ENCODE measurements at places on chromosomes 4 and X.

DNA sequence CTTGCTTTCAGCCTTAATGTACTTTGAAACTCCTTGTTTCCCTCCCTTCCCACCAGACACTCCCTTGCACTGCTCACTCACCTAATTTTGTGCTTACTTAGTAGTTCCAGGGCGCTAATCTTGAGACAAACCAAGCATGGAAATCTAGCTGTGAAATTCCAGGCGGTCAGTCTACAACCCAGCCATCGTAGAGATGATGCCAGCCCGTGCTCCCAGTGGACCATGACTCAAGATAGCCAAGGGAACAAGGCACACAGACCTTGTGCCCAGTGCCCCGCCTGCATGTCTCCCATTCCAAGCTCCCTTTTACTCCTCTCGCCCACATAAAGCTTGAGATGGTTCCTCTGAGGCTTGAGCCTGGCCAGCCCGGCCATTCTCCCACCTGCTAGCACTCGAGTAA, 11.1 kb downstream of the TREX2 start:
- no peak for DNase-seq

DNA sequence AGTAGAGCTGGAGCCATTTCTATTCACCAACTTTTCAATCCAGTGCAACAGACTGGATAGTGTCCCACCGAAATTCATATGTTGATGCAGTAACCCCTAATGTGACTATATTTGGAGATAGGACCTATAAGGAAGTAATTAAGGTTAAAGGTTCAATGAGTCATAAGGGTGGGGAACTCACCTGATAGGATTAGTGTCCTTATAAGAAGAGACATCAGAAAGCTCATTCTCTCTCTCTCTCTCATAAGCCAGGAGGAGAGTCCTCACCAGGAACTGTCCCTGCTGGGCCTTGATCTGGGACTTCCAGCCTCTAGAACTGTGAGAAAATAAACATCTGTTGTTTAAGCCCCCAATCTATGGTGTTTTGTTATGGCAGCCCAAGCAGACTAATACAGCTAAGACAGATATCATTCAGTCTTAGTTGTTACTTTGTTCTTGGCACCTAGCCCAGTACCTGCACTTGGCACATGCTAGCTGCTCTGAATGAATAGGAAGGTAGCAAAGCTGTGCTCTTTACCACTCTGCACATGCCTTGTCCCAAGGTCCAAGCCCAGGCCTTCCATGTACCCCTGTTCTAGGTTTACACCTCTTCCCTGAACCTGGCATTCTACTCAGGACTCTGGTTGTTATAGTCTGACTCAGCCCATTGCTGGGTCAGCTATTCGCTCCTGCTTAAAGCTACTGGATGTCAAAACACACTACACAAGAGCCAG, 19.2 kb upstream of the BRS3 start:
- no peak for DNase-seq

GRCh38 chrX:29113221-29113620, 526.0 kb downstream of the IL1RAPL1 start:
- no peak for DNase-seq

DNA sequence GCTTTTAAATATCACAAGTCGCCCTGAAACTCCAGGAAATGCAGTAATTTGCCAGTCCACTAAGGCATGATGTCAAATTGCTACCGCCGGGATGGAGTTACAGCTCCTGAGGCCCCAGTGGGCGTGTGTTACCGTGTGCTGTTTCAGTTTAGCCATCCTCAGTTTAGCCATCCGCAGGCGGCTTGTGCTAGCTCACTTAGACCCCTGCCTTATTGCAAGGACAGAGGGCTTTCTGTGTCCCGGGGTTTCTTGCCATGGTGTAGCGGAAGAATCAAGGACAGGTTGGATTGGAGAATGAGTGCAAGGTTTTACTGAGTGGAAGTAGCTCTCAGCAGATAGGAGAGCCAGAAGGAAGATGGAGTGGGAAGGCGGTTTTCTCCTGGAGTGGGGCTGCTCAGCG, 33.8 kb upstream of the LRBA start:
- no peak for DNase-seq

DNA sequence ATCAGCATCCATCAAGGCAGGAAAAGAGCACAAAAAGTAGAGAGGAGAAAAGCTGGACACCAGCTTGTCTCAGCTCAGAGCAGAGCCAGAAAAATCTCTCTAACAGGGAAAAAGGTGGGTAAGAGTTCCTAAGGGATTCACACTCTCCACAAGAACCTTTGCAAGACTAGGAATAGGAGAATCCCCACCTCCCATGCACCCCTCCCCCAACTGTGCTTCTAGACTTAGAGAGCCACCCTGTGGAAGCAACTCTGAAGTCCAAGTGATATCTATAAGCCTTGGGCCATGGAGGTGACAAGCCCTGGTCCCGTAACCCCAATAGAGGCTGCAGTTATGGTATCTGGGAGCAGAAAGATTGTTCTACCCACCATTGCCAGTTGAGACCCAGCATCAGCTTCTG, 267.6 kb upstream of the MTMR8 start:
- no peak for DNase-seq

- no peak for DNase-seq
Observed at GRCh38 chr4:142314686-142315085, 531.4 kb downstream of the INPP4B start.

DNA sequence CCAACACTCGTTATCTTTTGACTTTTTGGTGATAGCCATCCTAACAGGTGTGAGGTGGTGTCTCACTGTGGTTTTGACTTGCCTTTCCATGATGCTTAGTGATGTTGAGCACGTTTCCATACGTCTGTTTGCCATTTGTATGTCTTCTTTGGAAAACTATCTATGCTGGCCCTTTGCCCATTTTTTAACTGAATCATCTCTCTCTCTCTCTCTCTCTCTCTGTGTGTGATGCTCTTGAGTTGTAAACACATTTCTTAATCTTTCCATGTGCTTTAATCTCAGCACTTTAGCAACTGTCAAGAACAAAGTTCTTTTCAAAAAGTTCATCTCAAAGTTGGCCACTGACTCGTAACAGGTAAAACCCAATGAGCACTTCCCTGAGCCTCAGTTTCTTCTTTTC, 10.5 kb downstream of the SORBS2 start:
- peak; percentile 15 for DNase-seq

GRCh38 chr4:7421356-7422150, 13.2 kb downstream of the PSAPL1 start:
- no peak for DNase-seq

DNA sequence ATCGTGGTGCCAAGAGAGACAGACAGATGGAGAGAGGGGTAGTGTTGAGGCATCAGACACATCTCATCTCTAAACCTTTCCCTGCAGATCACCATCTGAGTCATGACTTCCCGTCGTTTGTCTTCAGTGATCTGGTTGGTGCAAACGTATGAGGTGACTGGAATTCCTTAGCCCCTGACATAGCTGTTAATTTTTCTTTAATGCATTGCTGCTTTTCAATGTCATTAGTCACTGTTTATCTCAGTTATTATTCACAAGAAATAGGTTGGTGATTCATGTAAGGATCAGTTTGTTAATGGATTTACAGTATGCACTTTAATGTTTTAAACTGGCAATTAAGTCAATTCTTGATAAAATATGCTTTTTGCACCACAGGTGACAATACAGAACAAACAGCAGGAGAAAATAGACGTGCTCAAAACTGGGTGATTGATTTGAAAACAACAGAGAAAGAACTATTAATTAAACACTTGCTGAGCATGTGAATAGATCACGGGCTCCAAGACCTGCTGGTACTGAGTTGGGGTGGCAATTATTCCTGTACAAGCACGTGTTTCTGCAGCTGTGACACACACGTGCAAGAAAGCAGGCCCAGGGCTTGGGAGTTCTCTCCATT, 1.3 kb upstream of the TMEM154 start:
- DNase-seq, result peak; percentile 64

GRCh38 chr4:67746797-67747495, 7.2 kb downstream of the GNRHR start:
- DNase-seq, result no peak

DNA sequence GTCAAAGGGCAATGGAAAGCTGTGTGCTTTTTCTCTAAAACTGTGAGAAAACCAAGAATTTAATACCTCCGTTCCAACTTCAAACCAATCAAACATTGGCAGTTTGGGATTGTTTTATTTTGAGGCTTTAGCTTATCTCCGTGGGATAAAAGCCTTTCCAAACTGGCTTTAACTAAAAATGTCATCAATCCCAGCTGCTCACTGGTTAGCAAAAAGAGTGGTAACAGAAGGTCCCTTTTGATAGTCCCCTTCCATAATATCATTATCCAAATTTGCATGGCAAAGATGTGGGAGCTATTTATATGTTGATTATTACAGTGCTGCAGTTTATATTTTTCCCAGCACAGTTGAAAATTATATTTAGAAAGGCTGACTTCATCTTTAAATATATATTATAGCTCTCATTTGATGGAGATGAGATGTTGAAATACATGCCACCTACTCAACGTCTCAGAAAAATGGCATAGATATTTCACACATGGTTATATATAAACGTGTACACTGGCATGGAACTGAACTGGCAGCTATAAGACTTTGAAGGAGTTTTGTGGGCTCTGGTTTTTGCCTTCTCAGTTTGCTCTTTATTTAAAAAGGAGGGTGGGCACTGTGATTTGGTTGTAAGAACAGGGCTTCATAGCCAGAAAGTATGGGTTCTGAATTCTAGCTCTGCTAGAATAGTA, 707.1 kb upstream of the SLIT2 start:
- no peak for DNase-seq

DNA sequence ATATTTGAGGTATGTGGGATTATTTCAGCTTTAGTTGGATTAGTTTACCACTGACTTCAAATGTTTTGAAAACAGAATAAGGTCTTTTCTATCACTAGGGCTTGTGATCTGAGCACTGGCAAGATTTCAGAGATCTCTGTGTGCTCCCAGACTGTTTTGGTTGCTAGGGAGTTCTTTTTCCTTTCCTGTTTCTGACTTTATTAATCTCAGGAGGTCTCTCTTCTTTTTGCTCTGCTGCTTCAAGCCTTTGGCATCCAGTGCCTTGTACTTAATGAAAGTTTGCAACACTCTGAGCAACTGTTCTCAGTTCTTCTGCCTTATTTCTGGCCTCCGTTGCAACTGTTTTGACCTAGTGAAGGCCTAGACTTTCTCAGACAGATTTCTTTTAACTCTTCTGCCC, 32.1 kb upstream of the PAQR3 start:
- no peak for DNase-seq

DNA sequence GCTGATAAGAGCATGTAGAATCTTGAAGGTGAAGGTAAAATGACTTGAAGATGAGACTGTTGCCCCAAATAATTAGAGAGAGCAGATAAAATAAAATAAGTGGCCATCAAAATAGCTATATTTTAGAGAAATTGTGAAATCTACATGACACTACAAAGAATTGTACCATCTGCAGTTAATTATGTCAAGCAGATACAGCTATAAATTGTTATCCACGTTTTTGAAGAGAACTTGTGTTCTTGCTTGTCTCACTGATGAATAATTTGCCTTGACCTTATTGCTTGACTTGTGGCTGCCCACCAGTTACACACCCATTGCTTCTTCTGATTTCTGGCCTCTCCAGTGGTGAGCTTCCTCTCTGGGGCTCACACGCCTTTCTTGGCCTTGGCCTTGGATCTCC, 75.8 kb upstream of the TNIP3 start:
- DNase-seq, result peak; percentile 33

DNA sequence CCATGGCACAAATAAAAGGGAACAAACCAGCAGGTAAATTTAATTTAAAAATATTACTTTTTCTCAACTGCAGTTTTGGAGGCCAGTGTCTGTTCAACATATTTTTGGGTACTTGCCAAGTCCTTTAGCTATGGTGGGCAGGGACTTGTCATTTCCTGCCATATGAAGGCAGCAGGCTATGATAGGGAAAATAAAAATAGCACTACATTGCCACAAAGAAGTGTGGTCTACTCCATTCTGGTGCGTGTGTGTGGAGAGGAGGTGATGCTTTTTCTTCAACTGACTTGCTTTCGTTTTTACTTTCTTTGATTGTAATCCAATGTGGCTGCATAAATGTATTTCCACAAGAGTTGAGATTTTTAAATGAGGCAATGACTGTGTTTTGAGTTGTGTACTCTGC, 17.2 kb downstream of the GPR174 start:
- no peak for DNase-seq

- DNase-seq, result no peak
Observed at GRCh38 chr4:124694946-124695598, 17.5 kb downstream of the ANKRD50 start.

DNA sequence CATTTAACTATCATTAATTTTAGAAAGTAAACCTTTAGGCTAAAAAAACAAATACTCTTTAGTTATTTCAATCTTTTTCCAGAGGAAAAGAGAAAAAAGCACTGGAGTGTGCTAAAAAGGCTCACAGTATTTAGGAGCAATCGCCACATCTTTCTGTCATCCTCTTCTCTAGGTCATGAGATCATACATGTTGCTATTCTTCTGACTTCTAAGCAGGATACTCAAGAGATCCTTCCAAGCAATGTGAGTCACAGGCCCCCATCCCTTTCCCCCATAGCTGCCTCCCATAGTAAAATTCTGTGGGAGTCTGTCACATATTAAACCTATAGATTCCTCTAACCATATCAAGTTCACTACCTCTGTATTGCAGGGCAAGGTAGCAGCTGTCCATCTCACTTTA, 7.7 kb downstream of the EDNRA start:
- DNase-seq, result peak; percentile 31

DNA sequence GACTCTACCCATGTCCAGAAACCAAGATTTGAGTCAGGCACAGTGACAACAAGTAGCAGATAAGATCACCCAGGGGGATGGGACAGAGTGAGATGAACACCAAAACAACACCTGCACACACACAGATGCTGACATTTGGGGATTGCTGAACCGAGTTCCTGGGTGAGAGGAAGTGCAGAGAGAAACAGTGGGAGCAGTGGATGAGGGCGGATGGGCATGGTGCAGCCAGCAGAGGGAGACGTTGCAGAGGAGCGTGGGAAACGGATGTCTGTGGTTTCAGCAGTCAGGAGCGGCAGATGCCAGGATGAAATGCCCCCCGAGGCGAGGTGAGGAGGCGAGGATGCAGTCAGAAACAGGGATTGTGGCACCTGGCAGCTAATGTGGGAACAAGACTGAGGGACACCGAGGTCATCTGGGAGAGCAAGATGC, 78.6 kb upstream of the STS start:
- DNase-seq, result no peak

DNA sequence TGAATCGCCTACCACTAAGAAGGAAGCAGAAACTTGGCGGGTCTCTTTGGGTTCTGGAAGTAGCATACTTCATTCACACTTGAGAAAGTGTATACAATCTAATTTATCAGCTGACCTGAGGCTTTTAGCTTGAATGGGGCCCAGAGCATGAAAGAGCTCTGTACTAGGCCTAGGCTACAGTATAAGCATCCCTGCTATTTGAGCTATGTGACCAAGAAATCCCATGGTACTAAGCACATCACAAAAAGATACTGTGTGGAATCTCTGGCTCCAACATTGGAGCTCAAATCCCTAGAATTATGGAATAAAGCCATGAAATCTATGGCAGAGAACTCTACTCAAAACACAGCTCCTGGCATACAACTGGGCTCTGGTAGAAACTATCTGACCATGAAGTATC, 43.9 kb upstream of the CCDC149 start:
- no peak for DNase-seq

GRCh38 chr4:106270736-106271135, 45.3 kb downstream of the TBCK start:
- no peak for DNase-seq
